Cerebellar nuclear complex (tissue), 1 donor: ENCODE measurements at places on chromosomes 2 and 18.

DNA sequence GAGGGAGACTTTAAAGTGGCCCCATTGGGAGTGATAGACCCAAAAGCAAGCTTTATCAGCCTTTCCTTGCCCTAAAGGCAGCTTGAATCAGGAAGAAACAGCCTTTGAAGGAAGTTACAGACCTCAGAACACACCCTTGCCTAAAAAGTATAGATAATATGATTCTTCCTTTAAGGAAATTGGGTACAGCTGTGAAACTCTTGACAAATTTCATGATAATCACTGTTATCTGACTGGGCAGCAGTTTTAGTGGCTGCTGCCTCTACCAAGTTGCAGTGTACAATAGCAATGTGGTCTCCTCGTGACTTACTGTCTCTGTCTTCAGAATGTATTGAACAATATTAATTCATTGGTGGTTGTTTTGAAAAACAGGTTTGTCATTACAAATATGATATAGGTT lies 16.7 kb downstream of the HOXD1 start:
- DNase-seq = no peak

GRCh38 chr2:159484532-159484931 lies 131.8 kb downstream of the BAZ2B start:
- DNase-seq = no peak

GRCh38 chr2:110099471-110100225 lies 16.0 kb downstream of the MALL start:
- no peak for DNase-seq

- DNase-seq = no peak
Observed at GRCh38 chr18:77124452-77124922, 8.1 kb downstream of the MBP start.

GRCh38 chr2:112195167-112195766 lies 57.1 kb downstream of the FBLN7 start:
- DNase-seq = no peak

GRCh38 chr18:12314591-12315305 lies 6.7 kb downstream of the TUBB6 start:
- DNase-seq = no peak

GRCh38 chr2:101361522-101361921 lies 25.8 kb downstream of the CREG2 start:
- DNase-seq = no peak

- no peak for DNase-seq
Observed at GRCh38 chr2:120231974-120232635, 8.9 kb upstream of the TMEM185B start.

GRCh38 chr2:217902379-217903141 lies 100.2 kb downstream of the TNS1 start:
- DNase-seq = no peak

- no peak for DNase-seq
Observed at GRCh38 chr2:206158563-206159345, 490 bp downstream of the NDUFS1 start.

DNA sequence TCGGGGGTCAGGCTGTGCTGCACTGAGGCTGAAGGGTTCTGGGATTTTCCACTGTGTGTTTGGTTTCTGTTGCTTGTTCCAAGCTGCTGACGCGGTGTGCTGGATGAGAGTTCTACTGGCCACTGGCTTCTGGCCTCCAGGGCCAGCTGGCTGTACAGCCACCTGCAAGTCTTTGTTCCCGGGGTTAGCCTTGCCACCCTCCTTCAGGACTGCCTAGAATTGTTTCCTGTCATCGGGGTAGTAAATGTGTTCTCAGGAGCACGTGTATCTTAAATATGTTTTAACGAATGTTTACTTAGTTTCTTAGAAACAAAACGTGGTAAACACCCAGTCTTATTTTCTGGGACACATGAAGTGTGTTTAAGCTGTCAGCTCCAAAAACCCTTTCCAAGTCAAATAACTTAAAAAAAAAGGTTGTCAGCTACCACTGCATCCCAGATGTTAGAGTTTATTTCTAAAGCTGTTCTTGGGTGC lies 231.2 kb downstream of the AGAP1 start:
- no peak for DNase-seq
